ENCODE measurements at places on chromosomes 13 and 19.

- no peak for DNase-seq
These were observed 545.1 kb downstream of the EFNB2 start for GRCh38 chr13:105990256-105990958.

DNA sequence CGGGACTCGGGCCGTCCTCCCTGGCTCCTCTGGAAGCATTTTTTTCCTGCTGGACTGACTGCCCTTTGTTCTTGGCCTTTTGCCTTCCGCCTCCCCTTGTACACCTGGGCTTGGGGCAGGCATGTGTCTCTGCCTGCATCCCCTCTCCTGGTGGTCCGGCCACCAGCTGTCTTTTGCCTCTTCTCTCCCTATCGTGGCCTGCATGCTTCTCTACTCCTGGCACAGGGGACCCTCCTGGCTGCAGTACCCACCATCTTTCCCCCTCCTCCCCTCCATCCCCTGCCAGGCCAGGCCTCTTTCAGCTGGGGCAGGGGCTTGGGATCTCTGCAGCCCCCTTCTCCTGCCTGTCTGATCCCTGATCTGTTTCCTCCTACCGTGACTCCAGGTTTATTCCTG lies 12.1 kb downstream of the WTIP start:
- no peak for DNase-seq

GRCh38 chr19:12891553-12892021 lies 627 bp downstream of the GCDH start:
- DNase-seq: no peak

GRCh38 chr13:111210544-111211469 lies 95.7 kb downstream of the ARHGEF7 start:
- no peak for DNase-seq

DNA sequence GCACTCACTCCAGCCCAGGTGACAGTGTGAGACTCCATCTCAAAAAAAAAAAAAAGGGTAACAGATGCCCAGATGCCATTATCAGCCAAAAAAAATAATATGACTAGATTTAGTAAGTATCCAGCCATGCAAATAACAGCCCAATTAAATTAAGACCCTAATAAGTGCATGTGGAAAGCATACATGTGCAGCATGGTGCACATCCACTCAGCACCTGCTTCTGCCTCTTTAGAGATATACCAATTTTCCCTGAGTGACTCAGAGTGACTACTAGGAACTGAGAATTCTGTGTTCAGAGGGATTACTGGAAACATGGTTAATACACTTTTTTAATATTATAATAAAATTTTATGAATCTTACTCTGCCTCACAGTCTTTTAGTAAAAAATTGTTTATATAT lies 29.8 kb upstream of the ZNF675 start:
- no peak for DNase-seq

Measured in NAMALWA (cell line).